AG04450 (cell line): ENCODE measurements at places on chromosomes 5 and 9.

GRCh38 chr5:39623291-39623865 is 198.6 kb upstream of the DAB2 start:
- no peak for DNase-seq

DNA sequence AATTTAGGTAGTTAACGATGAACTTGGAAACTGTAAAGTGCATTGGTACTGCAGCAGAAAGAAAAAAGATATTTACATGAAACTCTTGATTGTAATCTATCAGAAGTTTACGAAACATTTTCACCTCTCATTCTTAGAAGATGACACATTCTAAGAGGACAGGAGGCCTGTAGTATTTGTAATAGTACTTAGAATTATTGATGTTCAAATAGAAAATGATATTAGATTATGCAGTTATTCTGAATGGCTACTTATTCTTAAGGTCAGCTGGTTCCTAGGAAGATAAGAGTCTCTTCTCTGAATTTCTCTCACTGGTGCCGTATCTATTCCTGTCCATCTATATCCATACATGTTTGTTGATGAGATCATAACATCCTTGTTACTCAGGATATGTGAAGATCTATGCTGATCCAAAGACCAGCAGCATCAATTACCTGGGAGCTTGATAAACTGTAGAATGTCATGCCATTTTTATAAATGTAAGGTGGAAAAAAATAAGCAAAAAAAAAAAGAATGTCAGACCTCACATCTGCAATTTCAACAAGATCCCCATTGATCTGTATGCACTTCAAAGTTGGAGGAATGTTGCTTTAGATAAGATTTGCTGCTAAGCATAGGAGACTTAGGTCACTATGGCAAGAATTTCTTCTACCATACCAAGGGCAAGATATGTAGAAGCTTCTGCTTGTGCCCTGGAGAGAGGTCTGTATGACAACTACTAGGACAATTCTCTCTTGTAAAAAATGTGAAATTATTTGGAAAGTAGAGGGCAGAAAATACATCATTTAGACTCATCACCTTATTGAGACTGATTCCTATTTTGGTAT is 42.4 kb upstream of the RICTOR start:
- DNase-seq: no peak

DNA sequence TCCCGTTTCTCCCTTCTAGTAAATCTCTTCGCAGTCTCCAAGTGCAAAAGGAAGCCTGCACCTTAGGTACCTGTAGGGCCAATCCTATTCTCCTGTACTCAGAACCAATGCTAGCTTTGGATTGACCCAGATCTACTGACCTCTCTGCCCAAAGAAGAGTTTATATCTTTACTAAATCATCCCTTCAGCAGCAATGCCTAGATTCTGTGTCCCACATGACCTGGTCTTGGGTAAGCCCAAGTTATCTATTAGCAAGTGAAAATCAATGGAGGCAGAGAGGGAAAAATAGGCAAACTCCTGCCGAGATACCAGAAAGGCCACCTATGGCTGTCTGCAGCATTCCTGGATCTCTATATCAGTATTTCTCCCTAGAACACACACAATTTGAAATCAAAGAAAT is 60.0 kb downstream of the SUSD1 start:
- DNase-seq: no peak

GRCh38 chr9:114412048-114412683 is 24.4 kb upstream of the AKNA start:
- DNase-seq: no peak

GRCh38 chr5:140555747-140556312 is 1.4 kb downstream of the SRA1 start:
- no peak for DNase-seq

- DNase-seq: no peak
Measured at GRCh38 chr5:59584858-59585846, 308.4 kb downstream of the PDE4D start.

GRCh38 chr9:18447131-18447530 is 26.8 kb upstream of the ADAMTSL1 start:
- DNase-seq: no peak

- no peak for DNase-seq
Measured at GRCh38 chr5:107389775-107390148, 281.0 kb downstream of the EFNA5 start.
